Amniotic epithelial cell (primary cell): ENCODE measurements at places on chromosomes 12 and 14.

- no peak for DNase-seq
Observed at GRCh38 chr12:55629058-55629841, 7.4 kb upstream of the OR10P1 start.

DNA sequence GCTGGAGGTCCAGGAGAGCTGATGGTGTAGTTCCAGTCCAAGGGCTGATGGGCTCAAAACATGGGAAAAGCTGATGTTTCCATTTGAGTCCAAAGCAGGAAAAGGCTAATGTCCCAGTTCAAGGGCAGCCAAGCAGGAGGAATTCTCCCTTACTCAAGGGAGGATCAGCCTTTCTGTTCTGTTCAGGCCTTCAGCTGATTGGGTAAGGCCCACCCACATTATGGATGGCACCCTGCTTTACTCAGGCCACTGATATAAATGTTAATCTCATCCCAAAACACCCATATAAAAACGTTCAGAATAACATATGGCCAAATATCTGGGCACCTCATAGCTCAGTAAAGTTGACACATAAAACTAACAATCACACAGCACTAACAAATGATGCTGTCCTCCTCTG, 64.1 kb downstream of the SAMD4A start:
- no peak for DNase-seq

GRCh38 chr14:52922656-52923055, 28.2 kb downstream of the FERMT2 start:
- peak; percentile 80 for DNase-seq

DNA sequence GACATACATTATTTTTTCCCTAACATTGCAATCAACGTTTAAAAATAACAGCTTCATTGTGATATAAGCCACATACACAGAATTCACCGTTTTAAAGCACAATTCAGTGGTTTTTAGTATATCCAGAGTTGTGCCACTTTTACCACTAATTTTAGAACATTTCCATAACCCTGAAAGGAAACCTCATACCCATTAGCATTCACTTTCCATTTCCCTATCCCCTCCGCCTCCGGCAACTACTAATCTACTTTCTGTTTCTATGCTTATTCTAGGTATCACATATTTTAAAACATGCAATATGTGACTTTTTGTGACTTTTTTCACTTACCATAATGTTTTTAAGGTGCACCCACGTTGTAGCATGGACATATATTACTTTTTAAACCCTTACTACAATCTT, 55.6 kb upstream of the ISM2 start:
- DNase-seq: no peak

- DNase-seq: peak; percentile 16
Observed at GRCh38 chr12:59431266-59431665, 164.6 kb upstream of the SLC16A7 start.

GRCh38 chr12:53423597-53423996, at the start of gene AMHR2:
AMHR2 (plus strand) TSS chr12:53423855; CDS start chr12:53423935, 80 bp downstream.
- no peak for DNase-seq

DNA sequence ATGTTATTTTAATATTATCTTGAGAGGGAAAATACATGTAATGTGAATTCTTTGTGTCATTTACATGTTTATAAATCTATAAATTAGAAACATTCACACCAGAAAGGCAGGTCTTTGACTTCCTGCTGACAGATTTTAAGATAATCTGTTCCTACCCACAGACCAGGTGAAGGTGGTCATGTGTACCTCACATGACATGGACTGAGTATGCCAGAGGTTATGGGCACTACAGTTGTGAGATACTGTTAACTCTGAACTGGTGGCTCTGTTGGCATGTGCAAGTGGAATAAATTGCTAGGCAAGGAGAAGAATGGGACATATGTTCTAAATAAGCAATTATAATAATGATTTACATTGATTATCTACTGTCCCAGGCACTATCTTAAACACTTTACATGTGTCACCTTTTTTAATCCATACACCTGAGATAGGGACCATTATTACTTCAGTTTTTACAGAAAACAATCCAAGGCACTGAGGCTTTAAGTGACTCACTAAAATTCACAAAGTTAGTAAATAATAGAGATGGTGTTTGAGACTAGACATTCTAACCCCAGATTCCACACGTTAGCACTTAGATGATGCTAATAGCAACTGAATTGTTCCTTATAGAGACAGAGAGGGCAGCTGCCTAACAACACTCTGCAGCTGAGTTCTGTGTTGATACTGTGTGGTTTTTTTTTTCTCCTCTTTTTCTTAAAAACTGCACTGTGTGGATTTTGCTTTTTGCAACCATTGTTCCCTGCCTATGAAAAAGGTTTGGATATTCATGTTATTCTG, 23.8 kb downstream of the SLC16A7 start:
- no peak for DNase-seq

DNA sequence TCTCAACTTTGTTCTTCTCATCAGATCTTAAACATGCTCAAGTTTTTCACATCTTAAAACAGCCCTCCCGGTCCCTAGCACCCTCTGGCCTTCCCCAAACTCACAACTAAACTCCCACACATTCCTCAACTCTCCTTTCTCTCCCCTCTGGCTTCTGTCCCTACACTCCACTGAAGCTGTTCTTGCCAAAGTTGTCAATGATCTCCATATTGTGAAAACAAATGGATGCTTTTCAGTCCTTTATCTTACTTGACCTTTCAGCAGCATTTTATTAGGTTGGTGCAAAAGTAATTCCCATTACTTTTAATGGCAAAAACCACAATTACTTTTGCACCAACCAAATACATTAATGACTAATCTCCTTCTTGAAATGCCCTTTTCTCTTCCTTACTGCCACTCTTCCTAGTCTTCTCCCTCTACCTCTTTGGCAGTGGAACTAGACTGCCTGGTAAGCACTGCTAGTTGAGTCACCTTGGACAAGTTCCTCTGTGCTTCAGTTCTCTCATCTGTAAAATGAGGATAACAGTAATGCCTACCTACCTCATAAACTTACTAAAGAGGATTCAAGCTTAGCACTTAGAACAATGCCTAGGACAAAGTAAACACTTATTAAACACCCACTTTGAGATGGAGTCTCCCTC, 16.0 kb downstream of the CERS5 start:
- DNase-seq: no peak

GRCh38 chr14:99519931-99520421, 38.8 kb downstream of the CCNK start:
- no peak for DNase-seq

GRCh38 chr12:124172636-124173035, 122.3 kb upstream of the RFLNA start:
- DNase-seq: peak; percentile 26

GRCh38 chr14:52977798-52978197, 26.9 kb upstream of the FERMT2 start:
- DNase-seq: peak; percentile 26

DNA sequence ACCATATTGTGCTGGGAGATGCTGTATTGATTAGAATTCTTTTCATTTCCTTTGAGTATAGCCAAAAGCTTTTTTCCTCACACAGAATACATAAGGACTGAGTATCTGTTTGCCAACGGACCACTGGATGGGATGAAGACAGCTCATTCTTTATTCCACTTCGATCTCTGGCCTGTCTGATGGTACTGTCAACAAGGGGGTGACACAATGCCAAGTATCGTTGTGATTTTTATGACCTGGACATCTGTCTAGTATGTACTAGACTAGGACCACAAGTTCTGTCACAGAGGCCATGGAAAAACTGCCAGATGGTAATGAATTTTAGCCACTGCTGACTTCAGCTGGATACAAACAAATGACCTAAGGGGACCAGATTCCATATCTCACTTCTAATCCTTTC, 502.7 kb downstream of the SOX5 start:
- no peak for DNase-seq

DNA sequence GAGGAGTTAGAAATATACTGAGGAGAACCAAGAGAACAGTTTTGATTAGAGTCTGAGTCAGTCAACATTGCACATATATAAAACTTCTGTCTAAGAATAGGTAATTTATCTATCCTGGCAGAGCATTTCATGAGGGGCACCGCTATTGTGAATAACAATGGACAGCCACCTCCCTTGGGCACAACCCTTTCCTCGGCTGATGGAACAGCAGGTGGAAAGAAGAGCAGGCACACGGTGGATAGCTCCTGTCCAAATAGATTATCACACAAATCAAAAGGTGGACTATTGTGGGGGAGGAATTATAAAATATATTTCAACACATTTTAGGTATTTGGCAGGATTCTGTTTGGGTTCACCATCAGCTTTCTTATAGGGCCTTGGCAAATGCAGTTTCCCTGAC, 84.0 kb upstream of the PTPRB start:
- DNase-seq: no peak

DNA sequence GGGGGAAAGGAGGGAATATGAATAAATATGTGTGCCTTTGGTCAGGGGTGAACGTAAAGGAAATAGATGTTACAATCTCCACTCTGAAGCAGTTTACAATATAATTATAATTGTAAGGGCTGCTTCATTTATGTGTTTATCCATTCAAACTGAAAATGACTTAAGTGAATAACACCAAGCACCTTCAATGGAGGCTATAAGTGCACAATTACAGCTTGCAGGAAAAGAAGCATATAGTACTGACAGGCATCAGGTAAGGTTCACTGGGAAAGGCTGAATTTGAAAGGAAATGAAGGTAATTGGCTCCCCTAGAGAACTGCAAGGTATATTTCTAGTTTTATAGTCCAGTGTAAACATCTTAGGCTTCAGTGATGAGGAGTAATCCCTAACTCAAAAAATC, 192.7 kb downstream of the STXBP6 start:
- DNase-seq: no peak

- DNase-seq: no peak
Observed at GRCh38 chr12:27076468-27076867, 5.9 kb downstream of the C12orf71 start.

GRCh38 chr12:127984386-127985055, 282.4 kb upstream of the TMEM132C start:
- no peak for DNase-seq

DNA sequence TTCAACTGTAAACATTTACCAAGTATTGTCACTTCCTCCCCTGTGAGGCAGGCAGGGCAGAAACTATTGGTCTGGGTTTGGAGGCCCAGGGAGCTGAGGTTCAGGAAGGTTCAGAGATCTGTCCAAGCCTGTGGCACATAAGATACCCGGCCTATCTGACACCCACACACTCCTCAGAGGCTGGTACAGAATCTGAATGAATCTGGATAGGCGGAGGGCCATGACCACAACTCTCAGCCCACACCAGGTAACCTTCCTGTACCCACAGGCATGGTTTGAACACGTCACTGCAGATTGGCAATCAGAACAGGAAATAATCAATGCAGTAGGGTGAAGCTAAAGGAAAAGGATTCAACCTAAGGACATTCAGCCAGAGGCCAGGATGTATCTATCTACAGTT, 92.8 kb upstream of the TMCC3 start:
- DNase-seq: no peak

DNA sequence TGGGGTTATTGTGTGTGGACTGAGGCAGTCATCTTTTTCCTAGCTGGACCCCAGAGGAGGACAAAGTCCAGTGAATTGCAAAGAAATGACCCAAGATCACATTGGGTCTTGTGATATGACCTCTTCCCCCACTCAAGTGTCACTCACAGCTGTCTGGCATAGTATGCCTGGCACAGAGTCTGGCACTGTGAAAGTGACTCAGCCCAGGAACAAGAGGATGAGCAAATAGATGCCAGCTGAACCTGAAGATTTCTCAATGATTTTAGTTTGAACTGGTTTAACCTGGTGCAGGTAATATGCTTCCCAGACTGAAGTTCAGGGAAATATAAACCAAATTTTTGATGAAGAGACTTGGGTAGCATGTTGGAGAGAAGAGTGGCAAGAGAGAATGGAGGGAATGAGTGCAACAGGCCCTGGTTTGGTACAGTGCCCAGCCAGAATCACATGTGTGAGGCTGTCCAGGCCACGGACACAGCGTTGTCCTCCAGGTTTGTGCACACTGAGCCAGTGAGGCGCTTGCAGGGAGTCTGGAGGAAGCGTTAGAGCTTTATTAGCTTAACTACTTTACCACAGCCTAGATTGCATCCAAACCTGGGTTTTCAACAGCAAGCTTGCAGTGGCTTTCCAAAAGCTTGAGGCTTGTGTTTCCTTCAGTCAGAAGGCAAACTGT, 332.9 kb downstream of the NUAK1 start:
- DNase-seq: no peak

DNA sequence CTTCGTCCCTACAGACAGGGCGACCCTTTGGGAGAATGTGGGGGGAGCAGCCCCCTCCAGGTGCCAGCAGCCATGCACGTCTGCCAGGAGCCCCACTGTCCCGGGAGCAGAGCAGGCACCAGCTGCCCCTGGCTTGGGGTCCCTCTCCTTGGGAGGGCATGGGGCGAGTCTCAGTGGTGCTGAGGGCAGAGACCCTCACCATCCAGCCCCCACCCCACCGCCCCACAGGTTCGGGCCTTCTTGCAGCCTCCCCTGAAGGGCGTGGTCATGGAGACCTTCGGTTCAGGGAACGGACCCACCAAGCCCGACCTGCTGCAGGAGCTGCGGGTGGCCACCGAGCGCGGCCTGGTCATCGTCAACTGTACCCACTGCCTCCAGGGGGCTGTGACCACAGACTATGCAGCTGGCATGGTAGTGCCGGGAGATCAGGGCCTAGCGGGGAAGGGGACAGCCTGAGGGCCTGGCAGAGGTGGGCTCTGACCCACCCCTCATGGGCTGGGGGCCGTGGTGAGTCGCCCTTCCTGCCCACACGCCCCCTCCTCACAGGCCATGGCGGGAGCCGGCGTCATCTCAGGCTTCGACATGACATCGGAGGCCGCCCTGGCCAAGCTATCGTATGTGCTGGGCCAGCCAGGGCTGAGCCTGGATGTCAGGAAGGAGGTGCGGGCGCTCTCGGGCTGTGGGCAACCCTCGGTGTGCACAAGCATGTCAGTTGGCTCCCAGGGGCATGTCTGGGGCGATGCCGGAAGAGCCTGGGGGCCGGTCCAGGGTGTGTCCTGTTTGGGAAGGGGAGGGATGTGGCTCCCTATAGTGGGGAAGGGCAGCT, 18.8 kb downstream of the ASPG start:
- no peak for DNase-seq

DNA sequence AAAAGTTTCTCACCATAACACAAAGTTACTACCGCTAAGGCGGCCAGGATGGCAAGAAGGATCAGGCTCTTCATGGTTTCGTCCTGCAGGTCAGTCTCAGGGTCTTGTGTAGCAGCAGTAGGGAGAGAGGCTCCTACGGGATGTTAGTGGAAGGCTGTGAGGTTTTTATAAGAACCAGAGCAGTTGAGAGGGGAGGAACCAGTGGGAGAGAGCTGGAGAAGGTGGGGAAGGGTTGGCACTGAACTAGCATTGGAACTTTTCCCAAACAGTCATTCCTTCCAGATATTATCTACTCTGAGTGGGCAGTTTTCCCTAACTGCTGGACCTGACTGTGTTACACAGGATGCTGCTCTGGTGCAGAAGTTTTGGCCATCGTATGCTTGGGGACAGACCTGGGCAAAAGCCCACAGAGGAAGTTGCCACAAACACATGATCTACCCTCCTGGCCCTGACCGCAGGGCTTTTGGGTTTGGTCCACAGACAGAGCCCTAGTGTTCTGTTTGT, at the start of gene MGP:
MGP (minus strand) TSS at position 137 of the 504 bp plus-strand sequence; CDS start at position 74, 63 bp downstream.
- DNase-seq: peak; percentile 81
